ENCODE measurements at places on chromosomes 11 and 22.

GRCh38 chr11:86435711-86436110 is 61.0 kb downstream of the CCDC81 start:
- no peak for DNase-seq

DNA sequence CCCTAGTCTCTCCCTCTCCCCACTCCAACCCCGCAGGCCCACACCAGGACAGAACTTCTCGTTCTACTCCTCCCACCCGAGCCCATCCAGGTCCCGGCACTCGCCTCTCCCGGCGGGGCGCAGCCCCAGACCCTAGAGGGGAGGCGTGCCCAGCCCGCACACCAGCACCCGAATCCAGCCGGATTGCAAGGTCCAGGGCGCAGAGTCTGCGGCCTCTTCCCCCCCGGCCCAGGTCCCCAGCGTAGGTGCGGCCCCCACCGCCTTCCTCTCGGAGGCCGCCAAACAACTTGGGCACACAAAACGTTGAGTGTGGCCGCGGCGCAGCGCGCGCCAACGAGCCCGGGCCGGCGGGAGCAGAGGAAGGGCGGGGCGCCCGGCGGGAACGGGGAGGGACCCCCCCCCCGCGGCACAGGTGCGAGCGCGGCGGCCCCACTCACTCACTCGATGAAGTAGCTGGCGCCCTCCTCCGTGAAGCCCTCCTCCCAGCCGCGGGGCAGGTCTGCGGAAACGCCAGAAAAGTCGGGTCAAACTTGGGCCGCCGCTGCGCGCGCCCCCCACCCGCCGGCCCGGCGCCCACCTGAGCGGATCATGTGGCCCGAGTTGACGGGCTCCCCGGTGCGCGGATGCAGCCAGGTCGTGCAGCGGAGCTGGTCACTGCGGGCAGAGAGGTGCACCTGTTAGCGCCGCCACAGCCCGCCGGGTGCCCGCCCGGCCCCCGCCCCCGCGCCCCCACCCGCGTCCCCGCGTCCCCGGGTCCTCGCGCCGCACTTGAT is 480 bp downstream of the PLEKHA7 start:
- no peak for DNase-seq

GRCh38 chr11:113894421-113894996 is 10.1 kb upstream of the HTR3B start:
- no peak for DNase-seq

- peak; percentile 74 for DNase-seq
These were observed at the start of gene DNAJB13 for GRCh38 chr11:73950869-73951710. DNAJB13 (plus strand) TSS chr11:73951026; CDS start chr11:73951070, 44 bp downstream.

GRCh38 chr22:45185718-45186514 is 22.2 kb downstream of the NUP50 start:
- DNase-seq, result no peak

DNA sequence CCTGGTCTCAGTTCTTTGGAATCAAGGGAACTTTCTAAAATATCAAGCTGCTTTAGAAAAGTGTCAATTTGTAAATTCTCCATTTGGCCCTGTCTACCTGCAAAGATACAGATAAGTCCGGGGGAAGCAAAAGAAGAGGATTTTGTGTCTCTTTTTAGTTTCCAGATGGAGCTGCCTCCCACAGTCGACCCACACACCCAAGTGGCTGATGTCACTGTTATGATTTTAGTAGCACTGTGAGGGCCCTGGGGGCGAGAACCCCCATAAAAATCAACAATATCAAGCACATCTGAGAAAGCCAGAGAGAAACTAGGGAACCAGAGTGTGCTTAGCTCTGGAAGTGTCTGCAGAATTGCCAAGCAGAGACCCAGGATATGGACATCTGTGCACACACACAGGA is 212.7 kb downstream of the LARGE1 start:
- no peak for DNase-seq

- no peak for DNase-seq
These were observed 145.2 kb downstream of the DBX1 start for GRCh38 chr11:20015101-20015500.

GRCh38 chr22:46690146-46690545 is 47.9 kb downstream of the CERK start:
- DNase-seq, result no peak

DNA sequence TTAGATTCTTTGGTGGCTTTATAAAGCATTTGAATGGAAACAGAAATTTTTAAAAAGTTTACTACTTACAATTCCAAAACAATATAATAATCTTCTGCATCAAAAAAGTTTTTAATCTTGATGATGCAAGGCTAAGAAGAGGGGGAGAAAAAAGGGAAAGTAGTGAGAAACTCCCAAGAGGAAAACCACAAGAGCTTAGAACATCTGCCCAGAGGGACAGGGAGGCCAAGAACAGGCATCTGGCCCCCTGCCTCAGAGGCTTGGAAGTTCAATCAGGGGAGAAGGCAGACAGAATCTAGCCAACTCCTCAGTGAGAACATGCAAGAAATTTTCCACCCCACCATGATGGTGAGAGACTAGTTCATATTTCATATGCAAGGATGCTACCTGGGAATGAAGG is 23.8 kb upstream of the TTC28 start:
- DNase-seq, result no peak

- DNase-seq, result no peak
These were observed 412.3 kb upstream of the SYN3 start for GRCh38 chr22:33470456-33470855.

DNA sequence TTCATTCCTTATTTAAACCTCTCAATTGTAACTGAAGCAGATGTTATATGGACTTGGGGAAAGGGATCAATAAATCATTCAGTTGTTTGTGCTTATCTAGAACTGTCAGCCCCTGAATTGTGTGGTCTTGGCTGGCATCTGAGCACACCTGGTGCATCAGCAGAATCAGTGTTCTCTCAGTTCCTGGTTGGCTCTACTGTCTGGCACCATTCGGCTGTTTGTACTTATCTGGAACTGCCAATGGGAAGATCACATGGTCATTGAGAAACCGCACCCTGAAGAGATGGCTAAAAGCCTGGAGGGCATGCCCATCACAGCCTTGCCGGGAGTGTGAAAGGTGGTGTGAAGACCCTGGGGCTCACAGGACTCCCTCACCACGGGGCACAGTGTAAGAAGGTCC is 37.1 kb upstream of the EHF start:
- DNase-seq, result no peak

DNA sequence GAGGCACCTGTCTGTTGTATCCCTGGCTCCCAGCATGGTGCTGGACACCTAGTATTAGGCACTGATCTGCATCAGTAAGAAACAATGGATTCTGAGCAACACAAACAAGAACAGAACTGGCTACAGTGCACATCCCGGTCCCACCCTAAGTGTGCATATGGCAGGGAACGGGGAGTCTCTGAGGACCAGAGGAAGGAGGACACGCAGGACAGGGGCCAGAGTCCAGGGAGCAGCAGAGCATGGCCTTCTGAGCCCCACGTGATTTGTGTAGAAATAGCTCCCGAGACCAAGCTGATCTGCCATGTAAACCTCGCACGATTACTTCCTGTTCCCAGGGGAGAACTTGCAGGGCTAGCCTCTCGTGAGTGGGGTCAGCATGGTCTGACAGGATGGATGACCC is 12.7 kb upstream of the SNX32 start:
- DNase-seq, result no peak

- peak; percentile 65 for DNase-seq
These were observed 27.0 kb upstream of the AMOTL1 start for GRCh38 chr11:94741022-94741679.

DNA sequence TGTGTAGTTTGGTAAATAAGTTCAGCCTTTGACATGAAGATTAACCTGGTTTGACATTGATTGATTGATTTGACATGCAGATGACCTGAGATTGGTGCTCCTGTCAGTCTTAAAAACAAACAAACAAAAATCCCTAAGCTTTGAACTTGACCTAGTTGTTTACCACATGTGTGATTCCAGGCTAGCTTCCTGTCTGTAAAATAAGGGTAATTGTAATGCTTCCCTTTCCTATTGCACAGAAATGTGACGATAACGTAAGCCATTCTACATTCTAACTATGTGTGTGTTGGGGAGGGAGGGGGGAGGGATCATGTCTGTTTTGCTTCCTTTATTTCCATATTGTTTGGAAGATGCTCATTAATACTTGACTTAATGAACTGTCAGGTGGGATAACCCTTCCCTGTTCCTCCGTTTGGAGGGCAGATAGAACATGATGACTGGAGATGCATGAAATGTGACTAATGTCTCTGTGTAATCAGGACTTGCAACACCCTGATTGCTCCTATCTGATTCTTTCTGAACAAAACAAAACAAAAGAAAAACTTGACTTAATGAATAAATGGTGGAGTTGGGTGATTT is 106.1 kb upstream of the CLMP start:
- DNase-seq, result no peak

- no peak for DNase-seq
These were observed 70.8 kb downstream of the NTM start for GRCh38 chr11:131441051-131441810.

GRCh38 chr11:20158597-20159257 is 1.5 kb downstream of the DBX1 start:
- DNase-seq, result peak; percentile 49

GRCh38 chr11:128615612-128616011 is 28.3 kb upstream of the ETS1 start:
- DNase-seq, result no peak

- DNase-seq, result no peak
These were observed 14.3 kb upstream of the C11orf96 start for GRCh38 chr11:43927925-43928707.

GRCh38 chr11:68498321-68498720 is 37.8 kb downstream of the PPP6R3 start:
- DNase-seq, result no peak

DNA sequence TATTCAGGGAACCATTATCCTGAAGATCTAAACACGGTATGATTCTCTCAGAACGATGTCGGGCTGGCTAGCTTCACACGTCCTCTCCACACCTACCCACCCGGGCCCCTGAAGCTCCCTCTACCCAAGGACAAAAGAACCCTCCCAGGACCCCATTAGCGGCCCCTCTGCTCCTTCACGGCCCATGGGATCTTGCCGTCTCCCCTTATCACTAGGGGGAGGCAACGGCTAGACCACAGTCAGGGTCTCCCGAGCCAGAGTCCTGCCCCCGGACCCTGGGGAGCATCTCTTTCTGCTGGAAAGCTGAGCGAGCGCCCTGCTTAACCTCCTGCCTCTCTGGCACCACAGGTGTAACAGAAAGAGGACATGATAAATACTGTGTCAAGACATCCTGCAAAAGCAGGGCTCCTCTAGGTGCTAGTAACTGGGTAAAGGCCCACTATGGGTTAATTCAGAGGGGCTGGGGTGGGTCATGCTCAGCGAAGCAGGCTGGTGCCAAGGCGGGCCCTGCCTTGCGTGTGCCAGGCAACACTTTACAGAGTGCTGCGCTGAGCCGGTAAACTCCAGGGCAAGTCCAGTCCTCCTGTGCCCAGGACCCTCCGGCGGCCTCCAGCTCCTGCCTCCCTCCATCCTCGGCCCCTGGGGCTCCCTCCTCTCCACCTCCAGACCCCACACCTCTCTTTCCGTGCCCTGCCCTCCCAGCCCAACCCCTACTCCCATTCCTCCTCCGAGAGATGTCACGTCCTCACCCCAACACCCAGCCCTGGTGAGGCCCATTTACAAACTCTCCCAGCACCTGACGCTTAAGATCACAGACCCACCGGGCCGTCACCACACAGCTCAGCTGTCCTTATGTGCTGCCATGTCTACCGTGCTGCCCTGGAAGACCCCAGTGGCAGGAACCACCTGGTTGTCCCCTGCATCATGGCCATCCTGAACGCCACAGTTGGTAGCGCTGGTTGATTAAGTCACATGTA is 3.0 kb downstream of the TOLLIP start:
- no peak for DNase-seq

Measured in COLO829 (cell line).